Bronchial epithelial cell (primary cell): ENCODE measurements at places on chromosomes 13 and 19.

- DNase-seq: no peak
Measured at GRCh38 chr13:39540929-39541605, 61.9 kb downstream of the LHFPL6 start.

DNA sequence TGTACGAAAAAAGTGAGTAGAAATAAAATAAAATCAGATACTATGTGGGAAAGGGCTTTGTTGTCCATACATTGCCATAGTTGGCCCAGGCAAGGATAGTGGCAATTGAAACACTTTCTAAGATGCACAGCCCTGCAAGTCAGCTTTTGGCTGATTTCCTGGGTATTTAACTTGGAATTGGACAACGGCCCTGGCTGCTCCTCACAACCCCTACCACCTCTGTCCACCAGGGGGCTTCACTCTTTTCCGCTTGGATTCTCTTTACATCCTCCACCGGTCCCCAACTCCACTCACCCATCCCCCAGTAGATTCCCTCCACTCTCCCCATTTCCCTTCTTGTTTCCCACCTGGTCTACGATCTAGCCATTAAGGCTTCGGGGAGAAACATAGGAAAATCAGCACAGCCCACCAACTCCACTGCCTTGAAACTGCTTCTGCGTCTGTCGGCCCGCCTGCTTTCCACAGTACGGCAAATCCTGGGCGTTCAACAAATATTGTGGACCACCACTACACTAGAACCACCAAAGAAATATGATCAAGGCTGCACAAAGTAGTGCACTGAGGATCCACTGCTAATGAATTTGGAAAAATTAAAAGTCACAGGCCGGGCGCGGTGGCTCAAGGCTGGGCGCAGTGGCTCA is 48.6 kb upstream of the GTF3A start:
- DNase-seq: peak; percentile 31

DNA sequence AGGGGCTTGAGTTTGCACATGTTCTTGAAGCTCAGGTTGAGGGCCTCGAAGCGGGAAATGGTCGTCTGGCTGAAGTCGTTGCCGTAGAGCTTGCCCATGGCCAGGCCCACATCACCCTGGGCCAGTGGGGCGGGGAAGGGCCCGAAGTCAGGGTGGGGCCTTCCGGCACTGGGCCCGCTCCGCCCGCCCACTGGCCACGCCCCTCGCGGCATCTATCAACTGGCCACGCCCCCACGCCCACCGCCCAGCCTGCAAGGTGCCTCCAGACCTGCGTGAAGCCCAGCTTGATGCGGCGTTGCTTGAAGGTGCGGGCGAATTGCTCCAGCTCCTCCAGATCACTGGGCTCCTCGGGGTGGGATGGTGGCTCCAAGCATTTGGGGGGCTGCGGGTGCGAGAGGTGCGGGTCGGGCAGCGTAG is 19.9 kb downstream of the ZNF574 start:
- DNase-seq: no peak

- no peak for DNase-seq
Measured at GRCh38 chr19:30742406-30742938, 370.3 kb downstream of the ZNF536 start.

DNA sequence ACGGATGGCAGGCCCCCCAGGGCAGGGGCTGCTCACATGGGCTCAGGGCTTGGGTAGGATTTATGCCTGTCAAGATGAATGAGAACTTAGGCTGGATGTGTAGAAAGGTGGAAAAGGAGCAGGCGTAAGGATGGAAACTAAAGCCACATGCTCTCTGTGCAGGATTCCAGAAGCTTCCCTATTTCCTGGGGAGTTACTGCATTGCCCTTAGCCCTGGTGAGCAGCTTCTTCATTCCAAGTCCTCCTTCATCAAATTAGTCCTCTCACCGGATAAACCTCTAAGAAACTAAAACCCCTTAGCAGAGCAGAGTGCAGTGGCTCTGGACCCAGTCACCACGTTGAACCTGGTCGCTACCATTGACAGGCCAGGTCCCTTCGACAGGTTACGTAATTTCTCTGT is 7.4 kb downstream of the ATP12A start:
- DNase-seq: no peak

DNA sequence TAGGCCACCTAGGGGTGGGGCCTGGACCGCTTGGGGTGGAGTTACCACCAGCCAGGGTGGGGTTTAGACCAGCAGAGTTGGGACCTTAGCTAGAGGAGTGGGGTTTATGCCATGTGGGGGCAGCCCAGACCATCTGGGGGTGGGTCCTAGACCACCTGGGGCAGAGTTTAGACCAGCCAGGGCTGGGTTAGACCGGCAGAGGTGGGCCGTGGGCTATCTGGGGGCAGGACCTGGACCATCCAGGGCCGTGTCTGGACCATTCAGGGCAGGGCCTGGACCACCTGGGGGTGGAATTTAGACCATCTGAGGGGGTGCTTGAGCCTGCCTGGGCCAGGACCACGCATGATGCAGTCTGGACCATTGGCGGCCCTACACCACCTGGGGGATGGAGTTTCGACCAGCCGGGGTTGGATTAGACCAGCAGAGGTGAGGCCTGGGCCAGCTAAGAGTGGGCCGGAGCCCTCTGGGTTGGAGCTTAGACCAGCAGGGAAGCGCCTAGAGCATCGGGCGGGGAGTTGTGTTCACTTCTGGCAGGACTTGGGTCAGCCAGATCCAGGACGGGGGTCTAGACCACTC is 10.0 kb upstream of the CACNG6 start:
- no peak for DNase-seq

DNA sequence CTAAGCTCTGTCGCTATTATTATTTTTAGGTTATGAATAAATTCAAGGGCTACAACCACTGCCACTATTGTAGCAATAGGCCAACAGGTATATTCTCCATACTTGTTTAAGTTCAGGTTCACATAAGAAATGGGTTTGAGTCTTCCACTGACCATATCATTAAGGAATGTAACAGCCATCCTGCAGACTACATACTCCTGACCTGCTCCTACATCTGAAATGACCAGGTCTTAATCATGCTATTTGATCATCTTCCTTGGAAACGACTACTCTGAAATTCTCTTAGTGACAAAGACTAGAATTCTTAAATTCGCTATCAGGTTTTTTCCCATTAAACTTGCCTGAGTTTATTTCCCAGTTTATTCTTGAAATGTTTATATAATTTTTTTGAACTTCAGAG is 66.8 kb downstream of the IPO5 start:
- no peak for DNase-seq

DNA sequence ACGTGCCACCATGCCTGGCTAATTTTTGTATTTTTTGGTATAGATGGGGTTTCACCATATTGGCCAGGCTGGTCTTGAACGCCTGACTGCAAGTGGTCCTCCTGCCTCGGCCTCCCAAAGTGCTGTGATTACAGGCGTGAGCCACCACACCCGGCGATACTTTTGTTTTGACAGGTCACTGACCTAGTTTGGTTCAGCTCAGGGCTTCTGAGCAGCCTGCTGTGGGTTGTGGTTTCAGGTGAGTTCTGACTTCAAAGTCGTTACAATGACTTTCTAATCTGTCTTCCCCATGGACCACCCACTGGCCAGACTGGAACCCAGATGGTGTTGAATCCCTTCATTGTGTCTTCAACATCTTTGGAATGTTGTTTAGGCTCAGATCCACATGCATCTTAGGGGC is 73.8 kb downstream of the TRPM4 start:
- no peak for DNase-seq
